ENCODE measurements at places on chromosomes 3 and 15.

GRCh38 chr3:136586580-136586979 lies 165.6 kb downstream of the STAG1 start:
- DNase-seq = no peak

- DNase-seq = no peak
These were observed 9.2 kb downstream of the MITF start for GRCh38 chr3:69748503-69748902.

GRCh38 chr15:101536166-101536874 lies 46.8 kb upstream of the PCSK6 start:
- DNase-seq = no peak

- DNase-seq = no peak
These were observed 130.4 kb downstream of the PCCB start for GRCh38 chr3:136380530-136380929.

DNA sequence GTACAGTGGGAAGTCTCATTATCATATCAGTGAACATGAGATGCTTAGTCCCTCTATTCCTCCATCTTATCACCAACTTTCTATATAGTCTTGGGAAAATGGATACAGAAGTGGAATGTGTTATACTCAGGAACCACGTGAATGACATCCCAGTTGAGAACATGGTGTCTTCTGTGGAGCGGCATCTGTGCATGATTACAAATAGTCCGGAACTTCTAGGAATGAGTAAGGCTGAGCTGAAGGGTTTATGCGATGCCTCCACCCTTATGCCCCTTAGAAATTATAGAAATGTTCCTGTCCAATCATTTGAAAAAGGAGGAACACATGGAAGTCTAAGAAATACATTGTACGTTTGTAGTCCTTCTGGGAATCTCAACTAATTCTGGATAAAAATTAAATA lies 64.8 kb upstream of the TMEM108 start:
- DNase-seq = no peak

GRCh38 chr15:52392008-52392687 lies 96.5 kb upstream of the MYO5C start:
- no peak for DNase-seq

GRCh38 chr3:190265796-190266195 lies 56.5 kb downstream of the CLDN1 start:
- DNase-seq = peak; percentile 12

DNA sequence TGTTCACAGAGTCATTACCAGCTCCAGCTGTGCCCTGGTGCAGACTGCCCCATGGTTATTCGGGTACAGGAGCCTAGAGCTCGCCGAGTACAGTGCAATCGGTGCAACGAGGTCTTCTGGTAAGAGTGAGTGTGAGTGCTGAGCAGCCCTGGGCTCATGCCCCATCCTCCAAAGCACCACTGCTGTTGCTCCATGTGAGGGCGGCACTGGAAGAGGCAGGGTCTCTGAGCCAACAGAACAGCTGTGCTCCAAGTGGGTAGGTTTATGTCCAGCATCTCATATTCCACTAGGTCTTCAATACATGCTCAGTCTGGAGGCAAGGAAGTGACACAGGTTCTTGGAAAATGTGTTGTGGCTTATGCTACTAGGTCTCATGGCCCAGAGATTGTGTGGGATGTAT lies 19.5 kb upstream of the P4HTM start:
- no peak for DNase-seq

- DNase-seq = no peak
These were observed 244.7 kb upstream of the ZPLD1 start for GRCh38 chr3:102189956-102190723.

DNA sequence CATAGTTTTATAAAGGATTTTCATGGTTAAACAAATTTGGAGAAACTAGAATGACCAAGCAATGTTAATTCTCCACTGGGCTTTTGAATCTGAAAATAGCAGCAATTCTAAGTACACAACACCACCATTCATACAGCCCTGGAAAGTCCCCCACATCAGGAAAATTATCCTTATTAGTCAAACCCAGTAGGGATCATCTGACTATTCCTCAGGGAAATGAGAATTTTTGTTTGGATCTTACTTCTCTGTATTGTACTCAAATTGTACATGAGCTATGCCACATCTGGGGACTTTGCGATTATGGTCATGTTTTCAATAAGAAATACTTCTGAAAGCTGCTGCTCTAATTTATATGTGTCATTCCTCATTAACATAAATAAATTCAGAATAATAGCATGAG lies 46.0 kb downstream of the RARB start:
- no peak for DNase-seq

DNA sequence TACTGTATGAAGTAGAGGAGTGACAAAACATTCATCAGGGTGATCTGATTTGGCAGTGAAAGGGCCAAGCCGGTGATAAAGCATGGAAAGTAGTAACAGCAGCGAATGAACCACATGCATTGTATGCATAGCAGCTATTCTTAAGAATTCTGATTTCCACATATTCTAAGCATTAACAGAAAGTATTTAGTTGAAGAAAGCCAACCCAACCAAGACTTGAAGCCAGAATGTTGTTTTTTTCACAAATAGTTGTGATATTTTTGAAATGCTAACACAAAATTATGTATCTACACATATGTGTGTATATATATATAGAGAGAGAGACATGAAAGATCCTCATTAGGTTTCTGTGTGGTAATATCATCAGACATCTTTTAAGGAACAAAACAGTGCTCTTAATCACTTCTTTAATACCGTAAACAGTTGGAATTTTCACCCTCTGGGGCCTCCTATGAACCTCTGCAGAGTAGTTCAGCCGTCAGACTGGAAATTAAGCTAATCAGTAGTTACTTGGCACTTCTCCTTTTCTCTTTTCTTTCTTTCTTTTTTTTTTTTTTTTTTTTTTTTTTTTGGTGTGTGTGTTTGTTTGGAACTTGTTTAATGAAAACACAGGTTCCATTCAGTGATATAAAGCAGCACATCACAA lies 139.6 kb downstream of the CMSS1 start:
- DNase-seq = no peak

DNA sequence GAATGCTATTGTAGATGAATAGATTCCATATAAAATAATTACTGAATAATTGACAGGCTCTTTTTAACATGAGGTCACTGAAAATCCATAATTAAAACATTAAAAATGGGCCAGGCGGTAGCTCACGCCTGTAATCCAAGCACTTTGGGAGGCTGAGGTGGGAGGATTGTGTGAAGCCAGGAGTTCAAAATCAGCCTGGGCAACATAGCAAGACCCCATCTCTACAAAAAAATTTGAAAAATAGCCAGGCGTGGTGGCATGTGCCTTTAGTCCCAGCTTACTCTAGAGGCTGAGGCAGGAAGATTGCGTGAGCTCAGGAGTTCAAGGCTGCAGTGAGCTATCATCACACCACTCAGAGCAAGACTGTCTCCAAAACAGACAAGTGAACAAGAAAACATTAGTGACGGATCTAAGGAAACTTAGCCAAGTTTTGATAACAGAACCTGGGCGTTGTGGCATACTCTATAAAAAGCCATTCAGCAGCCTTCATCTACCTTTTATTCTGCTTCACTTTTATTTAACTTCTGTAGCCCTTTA lies 110.5 kb downstream of the KLHL25 start:
- DNase-seq = no peak

DNA sequence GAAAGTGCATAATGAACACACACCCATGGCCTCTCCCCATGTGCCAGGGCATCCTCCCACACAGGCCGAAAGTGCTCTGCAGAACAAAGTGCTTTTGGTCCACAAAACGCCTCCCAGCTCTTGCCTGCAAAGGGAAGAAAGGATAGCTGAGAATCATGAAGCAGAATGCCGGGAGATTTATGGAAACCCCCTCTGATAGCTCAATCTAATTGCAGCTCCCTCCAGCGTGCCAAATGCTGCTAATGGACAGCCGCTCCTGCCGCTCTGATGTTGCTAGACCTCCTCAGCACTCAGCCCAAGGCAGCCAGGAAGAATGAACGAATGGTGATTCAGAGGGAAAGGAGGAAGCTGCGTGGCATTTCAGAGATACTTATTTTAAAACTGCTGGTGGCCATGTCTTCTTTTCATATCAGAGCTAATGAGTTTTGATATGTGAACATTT lies 145.3 kb downstream of the TJP1 start:
- DNase-seq = no peak

DNA sequence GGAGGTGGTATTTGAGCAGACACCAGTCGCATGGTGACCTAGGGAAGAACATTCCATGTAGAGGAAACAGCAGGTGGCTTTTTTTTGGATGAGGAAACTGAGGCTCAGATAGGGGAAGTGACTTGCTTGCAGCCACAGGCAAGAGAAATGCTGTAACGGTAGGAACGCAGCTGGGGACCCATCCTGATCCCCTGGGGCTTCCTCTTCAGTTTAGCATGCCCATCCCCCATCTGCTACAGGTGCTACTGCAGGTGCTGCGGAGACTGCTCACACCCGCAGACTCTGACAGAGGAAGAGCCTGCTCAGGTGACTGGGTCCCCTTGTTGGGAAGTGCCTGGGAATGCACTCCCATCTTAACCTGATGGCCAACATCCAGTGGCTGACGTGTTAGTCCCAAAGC lies 55.4 kb upstream of the SEC13 start:
- peak; percentile 88 for DNase-seq

DNA sequence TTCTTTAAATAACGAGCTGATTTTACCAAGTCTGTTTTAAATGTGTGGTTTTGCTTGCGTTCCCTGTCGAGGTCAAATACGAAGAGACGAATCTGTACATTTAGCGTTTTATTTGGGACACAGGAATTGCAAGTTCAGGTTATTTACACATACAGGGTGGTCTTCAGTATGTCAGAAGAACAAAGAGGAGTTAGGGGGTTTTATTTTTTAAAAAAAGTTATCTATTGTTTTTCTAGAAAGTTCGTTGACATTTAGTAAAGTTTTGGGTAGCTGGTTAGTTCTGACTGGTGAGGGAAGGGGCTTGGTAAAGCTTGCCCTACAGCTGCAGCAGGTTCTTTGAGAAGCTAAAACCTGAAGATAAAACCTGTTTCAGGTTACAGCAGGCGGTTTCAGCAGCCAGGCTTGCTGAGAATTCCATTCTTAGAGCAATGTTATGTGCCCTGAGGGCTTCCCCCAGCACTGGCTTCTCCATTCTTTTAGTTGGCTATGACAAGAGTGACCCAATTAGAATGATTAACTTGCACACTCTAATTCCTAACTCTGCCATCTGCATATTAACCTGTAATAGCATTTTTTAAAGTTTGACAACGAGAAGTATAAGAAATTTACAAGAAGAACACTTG lies 815 bp upstream of the ZNF280D start:
- DNase-seq = no peak

DNA sequence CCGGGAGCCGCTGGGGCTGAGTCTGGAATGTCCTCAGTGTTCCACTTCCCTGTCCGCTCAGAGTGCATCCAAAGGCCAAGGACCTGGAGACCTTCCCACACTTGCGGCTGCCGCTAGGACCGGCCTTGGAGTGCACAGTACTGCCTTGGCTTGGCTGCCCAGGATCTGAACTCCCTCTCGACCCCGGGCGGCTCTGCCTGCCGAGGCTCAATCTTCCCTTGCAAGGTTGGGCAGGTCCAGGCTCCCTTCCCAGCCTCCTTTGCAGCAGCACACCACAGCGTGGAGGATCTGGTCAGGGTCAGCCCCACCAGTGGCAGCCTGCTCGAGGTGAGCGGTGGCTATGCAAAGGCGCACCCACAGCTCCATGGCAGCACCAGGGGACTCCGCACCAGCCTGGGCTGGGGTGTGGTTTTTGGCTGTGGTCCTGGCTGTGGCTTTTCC lies 69.2 kb downstream of the PLXNA1 start:
- DNase-seq = no peak

- no peak for DNase-seq
These were observed 64.5 kb downstream of the POLQ start for GRCh38 chr3:121481106-121481880.

DNA sequence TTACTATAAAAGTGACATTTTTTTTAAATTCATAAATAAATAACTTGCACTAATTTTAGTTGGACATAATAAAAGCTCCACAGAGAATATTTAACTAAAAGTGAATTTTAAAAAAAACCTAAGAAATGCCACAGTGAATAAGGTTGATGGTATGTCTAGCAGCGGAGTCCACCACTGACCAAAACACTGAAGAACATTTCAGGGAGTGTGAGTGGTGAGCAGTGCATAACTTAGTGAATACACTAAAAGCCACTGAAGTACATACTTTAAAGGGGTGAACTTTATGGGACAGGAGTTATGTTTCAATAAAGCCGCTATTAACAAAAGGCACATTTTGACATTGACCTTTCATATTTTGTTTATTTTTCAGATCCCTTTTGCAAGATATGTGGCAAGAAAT lies 32.3 kb downstream of the SRP14 start:
- DNase-seq = no peak

GRCh38 chr3:23837691-23838090 lies 31.9 kb downstream of the UBE2E1 start:
- DNase-seq = no peak

- no peak for DNase-seq
These were observed 42.8 kb downstream of the TSC22D2 start for GRCh38 chr3:150450916-150451315.

- DNase-seq = no peak
These were observed 48.9 kb upstream of the CPNE4 start for GRCh38 chr3:132083583-132084279.

DNA sequence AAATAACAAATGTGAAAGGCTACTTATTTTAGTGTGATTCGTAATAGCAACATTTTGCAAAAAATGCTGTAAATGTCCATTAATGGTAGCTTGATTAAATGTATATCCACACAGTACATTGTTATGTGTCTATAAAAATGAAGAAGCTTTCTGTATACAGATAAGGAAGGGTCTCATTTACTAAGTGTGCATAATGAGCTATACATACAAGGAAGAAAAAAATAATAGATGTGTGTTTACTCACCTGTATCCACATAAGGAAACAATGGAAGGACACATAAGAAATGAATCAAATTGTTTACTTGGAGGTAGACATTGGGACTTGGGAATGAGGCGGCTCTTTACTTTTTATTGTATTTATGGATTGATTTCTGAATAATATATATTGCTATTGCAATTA lies 34.9 kb downstream of the MED12L start:
- no peak for DNase-seq

- no peak for DNase-seq
These were observed 77.5 kb downstream of the FBLN2 start for GRCh38 chr3:13626396-13626795.

DNA sequence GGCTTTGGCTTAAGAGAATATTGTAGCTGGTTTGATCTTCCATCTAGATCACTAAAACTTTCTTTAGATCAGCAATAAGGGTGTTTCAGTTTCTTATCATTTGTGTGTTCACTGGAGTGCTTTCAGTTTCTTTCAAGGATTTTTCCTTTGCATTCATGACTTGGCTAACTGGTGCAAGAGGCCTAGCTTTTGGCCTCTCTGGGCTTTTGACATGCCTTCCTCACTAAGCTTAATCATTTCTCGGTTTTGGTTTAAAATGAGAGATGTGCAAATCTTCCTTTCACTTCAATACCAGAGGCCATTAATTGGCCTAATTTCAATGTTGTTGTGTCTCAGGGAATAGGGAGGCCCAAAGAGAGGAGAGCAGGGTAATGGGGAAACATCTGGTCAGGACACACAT lies 30.3 kb upstream of the CCNB2 start:
- DNase-seq = peak; percentile 53

DNA sequence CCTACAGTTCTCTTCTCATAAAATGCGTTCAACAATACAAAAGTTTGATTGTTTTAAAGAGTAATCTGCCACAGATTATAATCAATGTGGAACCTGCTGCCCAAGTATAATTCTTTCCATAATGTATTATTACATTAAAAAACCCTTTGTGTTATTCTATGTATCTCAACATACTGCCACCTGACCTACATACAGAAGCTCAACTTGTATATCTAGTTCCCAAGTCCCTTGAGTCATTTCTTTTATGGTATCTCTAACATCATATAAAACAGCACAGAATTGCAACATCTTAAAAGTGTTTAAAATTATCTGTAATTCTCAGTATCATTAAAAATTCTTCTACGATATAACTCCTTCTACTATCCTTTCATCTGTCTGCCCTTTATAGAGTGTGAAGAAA lies 70.3 kb downstream of the TBL1XR1 start:
- no peak for DNase-seq
